Mesothelial cell of epicardium (in vitro differentiated cells): ENCODE measurements at places on chromosomes 2 and 18.

DNA sequence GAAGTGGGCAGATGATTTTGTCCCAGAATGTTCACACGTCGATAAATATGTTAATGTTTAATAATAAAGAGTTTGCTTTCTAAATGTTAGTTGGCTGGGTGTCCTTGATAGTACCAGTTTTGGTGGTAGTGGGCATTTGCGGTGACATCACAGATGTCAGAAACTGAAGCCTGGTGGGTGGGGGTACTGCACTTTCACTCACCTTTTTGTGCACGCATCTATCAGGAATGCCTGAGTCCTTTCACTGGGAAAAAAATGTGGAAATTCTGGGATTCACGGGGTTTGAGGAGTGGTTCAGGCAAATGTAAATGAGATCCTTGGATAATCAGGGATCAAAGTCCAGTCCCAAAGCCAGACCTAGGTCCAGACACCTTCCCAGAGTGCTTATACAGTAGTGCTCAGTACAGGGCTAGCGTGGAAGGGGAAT lies 3.2 kb downstream of the EPAS1 start:
- no peak for DNase-seq

- DNase-seq, result no peak
Observed at GRCh38 chr2:28291811-28292440, 100.7 kb upstream of the FOSL2 start.

DNA sequence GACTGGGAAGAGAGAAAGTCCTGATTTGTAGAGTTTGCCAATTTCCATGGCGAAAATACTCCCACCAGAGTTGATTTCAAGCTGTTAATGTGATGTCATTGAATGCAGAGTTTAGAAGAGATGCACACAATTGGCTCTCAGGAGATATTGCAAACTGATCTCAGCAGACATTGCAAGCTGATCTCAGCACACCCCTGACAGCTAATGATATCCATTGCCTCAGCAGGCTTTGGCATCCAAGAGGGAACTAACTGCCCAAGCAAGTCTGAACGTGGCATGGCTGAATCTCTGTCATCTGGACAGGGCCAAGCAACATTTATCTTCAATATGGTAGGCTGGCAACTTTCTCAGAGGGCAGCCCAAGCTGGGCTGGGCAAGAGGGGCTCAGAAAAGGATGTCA lies 78.4 kb upstream of the CYP1B1 start:
- DNase-seq, result no peak

DNA sequence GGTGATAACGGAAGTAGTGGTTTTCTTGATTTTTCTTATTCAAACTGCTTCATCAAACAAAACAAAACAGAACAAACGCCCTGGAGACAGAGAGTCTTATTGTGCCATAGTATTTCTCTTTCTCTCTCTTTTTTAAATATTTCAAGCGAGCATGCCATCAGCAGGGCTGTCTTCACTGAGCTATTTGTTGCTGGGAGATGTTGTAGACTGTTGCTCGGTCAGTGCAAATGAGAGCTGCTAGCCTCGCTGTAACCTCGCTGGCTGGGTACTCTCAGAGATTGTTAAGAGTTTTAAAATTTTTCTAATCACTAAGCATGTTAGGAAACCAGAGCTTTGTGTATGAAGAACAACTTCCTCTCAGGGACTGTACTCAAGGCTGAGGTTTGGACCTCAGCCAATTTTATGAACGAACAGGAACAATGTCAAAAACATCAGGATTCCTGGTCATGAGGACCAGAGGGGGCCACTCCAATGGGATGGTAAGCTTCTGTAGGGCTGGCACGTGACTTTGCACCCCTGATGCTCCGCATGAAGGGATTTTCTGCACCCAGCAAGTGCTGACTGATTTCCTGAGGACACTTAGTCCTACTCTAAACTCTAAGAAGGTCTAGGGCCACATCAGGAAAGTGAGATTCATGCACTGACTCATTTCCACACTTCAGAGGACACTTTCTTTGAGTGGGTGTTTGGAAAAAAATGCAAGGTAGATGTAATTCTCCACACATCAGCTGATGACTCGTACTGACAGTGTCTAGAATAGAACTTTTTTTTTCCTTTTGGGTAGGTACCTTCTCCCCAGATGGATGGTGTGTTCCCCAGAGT lies 59.8 kb upstream of the IL1R1 start:
- no peak for DNase-seq

DNA sequence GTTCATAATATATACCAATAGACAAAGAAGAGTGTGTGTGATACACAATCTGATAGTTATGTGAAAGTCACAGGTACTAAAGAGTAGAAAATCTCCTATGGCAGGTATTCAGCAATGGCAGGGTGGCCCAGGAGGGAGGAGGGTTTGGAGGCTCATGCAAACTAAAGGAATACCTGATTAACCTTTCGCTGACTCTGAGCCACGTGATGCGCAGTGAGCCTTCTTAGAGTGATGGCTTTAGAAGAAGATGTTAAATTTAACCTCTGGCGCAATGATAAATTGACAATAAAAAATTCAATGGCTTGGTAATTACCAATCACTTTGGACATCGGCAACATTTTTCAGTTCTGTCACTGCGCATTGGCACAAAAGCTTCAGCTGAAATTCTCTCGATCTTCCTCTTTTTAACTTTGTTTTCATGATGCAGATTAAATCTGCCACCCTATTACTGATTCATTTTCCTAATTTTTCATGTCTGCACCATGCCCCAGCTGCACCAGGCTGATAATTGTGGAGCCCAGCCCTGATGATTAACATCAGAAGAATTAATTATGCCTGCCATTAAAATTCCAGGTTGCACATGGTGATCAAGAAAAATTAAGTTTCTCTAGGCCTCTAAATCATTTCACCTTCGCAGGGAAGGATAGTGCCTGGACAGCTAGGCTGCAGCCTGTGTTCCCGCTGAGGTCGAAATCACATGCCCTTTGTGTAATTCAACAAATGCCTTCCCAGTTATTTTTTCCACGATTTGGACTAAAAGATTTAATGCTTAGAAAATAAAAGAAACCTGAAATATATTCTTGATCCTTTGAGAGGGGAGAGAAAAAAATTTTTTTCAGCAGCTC lies 250.6 kb upstream of the HNRNPA3 start:
- DNase-seq, result no peak

DNA sequence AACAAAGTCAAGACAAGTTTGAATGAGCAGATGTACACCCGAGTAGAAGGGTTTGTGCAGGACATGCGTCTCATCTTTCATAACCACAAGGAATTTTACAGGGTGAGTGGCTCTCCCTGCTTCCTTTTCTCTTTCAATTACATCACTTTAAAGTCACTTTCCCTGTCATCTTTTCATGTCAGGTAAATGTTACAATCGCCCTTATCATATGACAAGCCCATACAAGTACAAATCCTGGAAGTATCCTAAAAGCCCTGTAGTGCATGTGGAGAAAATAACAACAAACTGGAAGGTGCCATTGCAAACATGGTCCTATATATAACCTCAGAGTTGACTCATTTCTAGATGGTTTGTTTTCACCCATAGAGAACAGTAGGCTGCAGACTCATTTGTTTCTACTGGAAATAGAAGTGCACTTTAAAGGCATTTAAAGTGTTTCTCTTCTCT lies 126.0 kb downstream of the SP100 start:
- DNase-seq, result no peak

GRCh38 chr18:52657043-52657805 lies 317.2 kb downstream of the DCC start:
- no peak for DNase-seq

- no peak for DNase-seq
Observed at GRCh38 chr2:155176345-155176744, 477.9 kb downstream of the KCNJ3 start.

GRCh38 chr2:240227538-240228428 lies 87.3 kb upstream of the OTOS start:
- no peak for DNase-seq

DNA sequence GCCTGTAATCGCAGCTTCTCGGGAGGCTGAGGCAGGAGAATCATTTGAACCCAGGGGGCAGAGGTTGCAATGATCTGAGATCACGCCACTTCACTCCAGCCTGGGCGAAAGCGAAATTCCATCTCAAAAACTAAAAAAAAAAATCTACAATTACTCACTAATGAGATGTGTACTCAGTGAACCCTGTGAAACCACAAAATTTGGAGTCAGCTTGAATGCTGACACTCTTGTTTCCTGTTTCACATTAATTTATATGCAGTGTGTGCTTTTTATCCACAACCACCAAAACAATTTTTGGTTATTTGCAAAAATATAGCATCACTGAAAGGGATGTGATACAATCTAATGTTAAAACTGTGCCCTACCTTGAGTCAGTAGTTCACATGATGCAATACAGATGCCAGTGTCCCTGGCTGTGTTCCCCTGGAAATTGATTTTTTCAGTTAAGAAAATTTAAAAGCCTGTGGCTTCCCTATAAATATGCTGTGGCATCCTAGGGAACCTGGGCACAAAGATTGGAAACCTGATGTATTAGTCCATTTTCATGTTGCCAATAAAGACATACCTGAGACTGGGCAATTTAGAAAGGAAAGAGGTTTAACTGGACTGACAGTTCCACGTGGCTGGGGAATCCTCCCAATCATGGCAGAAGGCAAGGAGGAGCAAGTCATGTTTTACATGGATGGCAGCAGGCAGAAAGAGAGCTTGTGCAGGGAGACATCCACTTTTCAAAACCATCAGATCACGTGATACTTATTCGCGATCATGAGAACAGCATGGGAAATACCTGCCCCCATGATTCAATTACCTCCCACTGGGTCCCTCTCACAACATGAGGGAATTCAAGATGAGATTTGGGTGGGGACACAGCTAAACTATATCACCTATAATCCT lies 337.5 kb upstream of the NT5C1B start:
- no peak for DNase-seq

GRCh38 chr2:239381709-239382134 lies 19.1 kb downstream of the HDAC4 start:
- DNase-seq, result no peak

- no peak for DNase-seq
Observed at GRCh38 chr18:61980355-61980754, 87.5 kb upstream of the RNF152 start.

DNA sequence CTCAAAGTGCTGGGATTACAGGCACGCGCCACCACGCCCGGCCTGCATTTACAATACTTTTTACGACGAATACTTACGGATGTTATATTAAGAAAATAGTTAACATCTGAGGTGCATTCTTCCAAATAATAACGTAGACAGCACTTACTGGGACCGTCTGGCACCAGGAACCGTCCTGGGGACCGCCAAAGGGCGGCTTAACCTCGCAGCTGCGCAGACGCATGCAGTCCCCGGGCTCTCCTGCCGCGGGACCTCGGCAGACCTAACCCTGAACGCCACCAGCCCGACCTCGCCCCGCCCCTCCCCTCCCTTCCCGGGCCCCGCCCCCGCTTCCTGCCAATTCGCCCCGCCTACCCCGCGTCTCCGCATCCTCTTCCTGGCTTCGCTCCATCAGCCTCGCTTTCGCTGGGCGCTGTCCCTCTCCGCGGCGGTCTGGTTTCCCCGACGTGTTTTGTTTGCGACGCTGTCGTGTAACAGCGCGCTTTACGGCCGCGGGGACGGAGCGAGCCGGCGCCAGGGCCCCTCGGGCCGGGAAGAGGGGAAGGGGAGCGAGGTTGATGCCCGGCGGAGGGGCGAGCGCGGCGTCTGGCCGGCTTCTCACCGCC lies at the start of gene CNOT11:
Gene CNOT11 (plus strand): TSS at position 479 of the 605 bp plus-strand sequence. CDS start 79 bp downstream, at position 558.
- DNase-seq, result peak; percentile 100

DNA sequence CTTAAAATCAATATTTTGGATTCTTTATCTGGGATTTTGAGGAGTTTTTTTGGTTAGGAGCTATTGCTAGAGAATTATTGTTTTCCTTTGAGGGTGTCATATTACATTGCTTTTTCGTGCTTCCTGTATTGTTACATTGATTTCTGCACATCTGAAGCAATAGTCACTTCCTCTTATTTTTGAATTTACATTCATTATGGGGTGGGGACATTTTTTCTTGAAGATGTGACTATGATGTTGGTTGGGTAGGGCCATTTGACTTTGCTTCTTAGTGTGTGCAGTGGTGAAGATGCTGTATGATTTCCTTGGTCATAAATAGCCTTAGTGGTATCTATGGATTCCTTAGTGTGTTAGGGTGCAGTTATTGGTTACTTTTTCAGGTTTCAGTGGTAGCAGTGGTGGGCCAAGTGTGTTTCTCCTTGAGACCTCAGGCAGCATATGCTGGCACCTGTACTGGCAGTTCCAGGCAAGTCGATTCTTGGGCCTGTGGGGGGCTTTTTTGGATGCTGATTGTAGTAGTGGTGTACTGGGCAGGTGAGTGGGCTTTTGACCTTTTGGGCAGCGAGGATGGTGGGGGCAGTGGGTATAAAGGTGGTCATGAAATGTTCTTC lies 61.8 kb downstream of the ARHGAP25 start:
- DNase-seq, result no peak

- DNase-seq, result no peak
Observed at GRCh38 chr2:105584435-105585010, 160.2 kb upstream of the NCK2 start.

DNA sequence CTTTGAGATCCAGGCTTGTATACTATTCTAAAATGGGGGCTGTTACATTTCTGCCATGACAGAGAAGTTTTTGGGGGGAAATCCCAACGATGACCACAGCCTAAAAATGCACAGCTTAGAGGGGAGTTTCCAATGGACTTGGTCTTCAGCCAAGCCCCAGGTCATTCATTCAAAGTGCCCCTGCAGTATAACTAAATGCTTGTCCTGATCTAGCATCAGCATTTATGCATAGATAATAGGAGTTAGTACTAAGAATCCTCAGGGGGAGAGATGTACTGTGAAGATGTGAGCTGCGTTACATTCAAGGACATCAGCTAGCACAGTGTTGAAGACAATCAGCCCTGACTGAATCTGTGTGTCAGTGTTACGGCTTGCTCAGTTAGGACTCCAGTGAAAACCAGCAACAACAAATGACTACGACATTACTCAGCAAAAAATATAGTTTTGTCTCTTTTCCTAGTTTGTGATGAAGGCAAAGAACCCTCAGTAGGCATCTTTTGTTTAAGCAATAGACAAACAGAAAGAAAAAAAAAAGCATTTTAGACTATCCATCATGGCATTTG lies 160.9 kb downstream of the ZEB2 start:
- no peak for DNase-seq

GRCh38 chr2:46909771-46910419 lies 5.7 kb downstream of the MCFD2 start:
- DNase-seq, result no peak

DNA sequence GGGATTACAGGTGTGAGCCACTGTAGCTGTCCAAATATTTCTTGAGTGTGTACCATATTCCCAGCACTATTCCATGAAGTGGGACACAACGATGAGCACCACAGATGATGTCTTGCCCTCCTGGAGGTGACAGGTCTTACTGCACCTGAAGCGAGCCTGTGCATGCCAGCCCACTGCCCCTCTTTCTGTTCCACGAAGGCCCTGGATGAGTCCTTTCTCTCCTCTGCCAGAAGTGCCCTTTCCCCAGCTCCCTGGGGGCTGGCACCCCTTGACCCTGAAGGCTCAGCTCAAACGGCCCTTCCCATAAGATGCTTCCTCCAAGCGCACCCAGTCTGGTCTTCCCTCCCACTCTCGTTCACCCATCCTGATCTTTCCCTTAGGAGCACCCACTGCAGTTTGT lies 5.5 kb downstream of the ATP6V1B1 start:
- DNase-seq, result no peak

- DNase-seq, result no peak
Observed at GRCh38 chr2:208501206-208501605, 94.6 kb downstream of the PTH2R start.
